ENCODE measurements at places on chromosomes 16 and 17.

DNA sequence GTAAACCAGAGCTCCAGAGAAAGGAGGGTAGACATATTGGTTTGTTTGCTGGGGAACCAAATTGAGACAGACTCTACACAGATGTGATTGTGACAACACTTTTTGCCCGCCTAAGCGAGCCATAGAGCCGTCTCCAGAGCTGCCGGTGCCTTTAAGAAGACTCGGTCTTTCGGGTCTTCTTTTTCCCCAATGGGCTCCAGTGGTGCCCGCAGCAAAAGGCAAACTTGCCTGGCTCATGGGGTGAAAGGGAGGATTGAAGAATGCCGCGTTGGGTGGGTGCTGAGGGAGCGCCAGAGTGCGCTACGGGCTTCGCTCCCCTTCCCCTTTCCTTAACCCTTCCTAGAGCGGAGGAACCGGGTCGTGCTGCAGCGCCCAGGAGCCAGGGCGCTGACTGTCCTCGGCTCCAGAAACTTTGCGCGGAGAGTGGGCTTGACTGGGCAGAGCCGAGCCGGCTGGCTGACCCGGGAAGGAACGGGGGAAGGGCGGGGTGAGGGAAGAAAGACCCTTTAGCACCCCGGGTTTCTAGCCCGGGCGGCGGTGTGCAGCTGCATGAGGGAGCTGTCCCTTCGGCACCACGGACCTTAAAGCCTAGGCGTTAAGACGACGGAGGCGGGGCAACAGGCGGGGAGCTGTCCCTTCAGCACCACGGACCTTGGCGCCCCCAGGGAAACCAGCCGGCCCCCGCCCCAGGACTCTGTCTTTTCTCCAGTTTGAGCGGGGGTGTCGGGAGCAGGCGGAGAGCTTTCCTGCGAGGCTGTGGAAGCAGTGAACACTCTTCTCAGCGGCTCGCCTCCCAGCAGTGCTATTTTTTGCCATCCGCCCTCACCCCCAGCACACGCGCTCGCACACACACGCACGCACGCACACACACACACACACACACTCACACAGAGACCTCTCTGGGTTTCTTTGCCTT, at the start of gene CACNG3:
Gene CACNG3, plus strand, starts transcription at position 880 of the 916 bp plus-strand sequence. CDS start 420 bp downstream, outside the sequence.
- DNase-seq, result no peak

GRCh38 chr17:15351925-15352324, 10.5 kb upstream of the TEKT3 start:
- no peak for DNase-seq

DNA sequence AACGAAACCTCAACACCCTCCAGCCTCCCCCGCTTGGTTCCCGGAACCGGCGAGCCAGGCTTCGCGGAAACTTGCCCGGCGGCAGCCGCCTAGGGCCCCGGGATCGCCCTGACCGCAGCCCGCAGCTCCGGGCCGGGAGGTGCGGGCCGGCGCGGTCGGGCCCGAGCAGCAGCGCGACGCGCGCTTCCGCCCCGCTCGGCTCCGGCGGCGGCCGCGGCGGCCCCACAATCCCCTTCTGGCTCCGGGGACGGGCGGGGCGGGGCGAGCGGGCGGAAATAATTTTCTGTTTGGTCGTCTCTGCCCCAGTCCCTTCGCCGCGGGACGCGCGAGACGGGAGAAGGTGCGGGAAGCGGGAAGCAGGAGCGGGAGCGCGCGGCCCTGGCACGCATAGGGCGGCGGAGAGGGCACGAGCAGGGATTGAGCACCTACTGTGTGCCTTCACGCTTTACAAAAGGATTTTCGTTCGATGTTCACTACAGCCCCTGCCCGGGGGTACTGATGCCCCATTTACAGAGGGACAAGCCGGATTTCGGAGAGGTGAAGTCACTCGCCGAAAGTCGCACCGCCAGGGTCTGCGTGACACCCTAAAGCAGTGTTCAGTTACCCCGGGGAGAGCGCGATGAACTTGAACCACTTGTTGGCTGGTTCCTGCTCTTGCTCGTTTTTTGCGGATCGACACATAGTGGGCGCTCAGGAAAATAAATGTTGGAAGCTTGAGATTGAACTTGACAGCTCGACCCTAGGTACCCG, 2.7 kb upstream of the MLLT6 start:
- peak; percentile 60 for DNase-seq

DNA sequence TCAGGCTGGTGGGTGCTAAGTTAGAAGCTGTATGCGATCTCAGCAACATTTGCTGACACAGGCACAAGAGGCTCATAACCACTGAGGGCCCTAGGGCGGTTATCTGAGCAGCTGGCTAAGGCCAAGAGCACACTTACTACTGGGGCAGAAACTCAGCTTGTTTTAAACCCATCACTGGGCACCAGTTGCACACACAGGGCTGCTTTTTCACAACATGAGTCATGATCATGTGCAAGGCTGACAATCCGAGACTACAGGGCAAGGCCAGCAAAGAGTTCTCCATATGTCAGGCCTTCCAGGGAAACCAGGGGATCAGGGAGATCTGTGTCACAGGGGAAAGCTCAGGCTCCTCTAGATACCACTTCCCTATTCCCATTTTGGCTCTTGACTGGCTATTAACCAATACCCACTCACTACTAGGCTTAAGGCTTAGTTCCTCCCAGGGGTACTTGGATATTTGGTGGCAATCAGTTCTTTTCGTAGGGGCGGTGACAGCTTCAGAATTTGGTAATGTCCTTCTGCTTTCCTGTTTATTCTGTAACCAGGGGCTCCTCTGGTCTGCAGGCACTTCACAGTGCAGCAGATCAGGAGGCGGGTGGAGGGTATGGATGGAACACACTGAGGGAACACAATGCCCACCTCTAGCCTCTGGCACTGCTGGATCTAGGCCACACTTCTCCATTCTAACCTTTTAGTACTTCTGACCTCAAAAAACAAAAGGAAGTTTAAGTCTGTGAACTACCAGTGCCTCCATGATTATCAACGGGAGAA, 44.9 kb upstream of the ERN1 start:
- DNase-seq, result no peak

- DNase-seq, result no peak
These were observed 166.4 kb downstream of the CCDC182 start for GRCh38 chr17:57578608-57579225.

DNA sequence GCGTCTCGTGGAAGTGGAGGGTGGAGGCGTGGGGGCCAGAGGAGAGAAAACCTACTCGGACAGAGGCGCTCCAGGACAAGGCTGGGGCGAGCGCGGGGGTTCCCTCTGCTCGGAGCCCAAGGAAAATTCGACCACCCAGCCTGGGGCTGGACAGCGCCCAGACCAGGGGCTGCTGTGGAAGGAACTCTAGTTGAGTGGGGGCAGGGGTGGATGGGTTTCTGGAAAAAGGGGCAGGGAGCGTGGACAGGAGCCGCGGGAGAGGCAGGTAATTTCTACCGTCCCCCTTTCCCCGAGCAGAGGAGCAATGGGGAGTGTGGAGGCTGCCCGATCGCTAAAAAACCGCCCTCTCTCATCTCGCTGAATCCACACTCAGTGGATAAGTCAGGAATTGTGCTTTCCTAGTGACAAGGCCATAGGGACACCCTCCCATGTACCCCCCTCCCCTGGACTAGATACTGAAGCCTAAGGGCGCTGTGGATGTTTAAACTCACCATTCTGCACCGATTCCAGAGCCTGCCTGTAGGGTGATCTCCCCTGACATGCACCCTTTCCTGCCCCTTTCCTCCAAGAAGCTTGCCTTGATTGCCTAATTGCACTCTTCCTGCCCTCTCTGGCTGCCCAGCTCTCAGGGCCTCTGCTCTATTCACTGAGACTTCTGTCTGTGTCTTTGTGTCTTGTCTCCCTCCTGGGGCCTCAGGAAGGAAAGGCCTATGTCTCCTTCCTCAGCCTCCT, 90.7 kb upstream of the TMEM97 start:
- DNase-seq, result no peak

DNA sequence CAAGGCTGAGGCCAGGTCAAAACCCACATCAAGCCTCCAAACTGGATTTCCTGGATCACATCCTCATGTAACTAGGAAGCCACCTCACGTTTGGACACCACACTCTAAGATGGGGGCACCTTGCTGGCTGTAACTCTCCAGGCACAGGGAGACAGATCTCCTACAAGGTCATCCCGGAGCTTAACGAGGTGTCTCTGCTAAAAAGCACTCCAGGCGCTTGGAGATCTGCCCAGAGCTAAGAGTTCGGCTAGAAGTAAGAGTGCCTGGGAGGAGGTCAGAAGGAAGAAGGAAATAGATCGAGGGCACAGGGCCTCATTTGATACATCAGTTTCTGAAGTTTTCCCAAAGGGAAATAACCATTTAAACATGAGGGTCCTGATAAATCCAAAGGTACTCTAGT, 15.9 kb downstream of the PSMB3 start:
- DNase-seq, result no peak

GRCh38 chr17:48357779-48358602, 72.0 kb downstream of the SKAP1 start:
- no peak for DNase-seq

DNA sequence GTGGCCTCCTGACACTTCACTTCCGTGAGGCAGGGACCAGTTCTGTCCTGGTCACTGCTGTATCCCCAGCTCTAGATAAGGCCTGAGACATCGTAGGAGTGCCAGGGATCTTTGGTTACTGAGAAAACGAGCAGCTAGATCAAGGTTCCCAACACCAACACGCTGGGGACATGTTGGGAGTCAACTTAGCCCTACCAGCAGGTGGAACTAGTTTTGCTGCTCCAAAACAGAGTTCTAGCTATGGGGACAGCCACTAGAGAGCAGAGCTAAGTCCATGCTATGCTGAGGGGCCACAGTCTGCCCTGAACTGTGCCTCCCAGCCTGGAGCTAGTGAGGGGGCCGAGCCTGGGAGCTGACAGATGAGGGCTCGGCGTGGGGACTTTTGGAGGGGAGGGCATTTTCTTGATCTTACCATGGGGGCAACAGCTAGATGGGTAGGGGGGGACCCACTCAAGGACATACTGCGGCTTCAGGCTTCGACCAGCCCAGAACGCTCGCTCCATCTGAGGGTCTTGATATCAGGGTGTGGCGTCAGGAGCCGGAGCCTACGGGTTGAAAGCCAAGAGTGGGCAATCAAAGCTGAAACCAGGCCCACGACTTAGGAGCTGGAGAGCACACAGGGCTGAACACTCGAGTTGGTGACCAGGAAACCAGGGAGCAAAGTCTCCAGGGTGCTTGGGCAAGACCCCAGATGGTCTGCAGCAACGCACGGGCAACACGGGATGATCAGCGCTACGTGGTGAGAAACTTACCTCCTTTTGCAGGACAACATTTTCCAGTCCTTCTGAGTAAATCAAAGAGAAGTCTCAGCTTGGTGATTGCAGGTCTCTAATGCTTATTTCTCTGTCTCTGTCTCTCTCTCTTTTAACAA, 13.4 kb downstream of the SNX20 start:
- no peak for DNase-seq

DNA sequence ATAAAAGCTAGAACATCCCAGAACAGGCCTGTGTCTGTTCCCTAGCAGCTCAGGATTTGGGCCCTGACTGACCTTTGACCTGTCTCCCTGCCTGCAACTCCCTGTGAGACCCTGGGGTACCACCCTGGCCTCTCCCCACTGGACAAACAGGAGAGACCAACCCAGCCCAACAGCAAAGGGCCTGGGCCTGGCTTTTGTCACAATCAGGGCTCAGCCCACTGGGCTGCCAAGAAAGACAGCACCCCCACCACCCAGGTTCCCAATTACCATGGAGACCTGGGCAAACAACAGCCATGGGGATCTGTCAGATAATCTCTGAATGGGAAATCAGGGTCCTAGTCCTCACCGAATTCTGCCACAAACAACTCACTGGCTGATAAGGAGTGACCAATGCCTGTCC, 11.1 kb downstream of the PLLP start:
- DNase-seq, result no peak

DNA sequence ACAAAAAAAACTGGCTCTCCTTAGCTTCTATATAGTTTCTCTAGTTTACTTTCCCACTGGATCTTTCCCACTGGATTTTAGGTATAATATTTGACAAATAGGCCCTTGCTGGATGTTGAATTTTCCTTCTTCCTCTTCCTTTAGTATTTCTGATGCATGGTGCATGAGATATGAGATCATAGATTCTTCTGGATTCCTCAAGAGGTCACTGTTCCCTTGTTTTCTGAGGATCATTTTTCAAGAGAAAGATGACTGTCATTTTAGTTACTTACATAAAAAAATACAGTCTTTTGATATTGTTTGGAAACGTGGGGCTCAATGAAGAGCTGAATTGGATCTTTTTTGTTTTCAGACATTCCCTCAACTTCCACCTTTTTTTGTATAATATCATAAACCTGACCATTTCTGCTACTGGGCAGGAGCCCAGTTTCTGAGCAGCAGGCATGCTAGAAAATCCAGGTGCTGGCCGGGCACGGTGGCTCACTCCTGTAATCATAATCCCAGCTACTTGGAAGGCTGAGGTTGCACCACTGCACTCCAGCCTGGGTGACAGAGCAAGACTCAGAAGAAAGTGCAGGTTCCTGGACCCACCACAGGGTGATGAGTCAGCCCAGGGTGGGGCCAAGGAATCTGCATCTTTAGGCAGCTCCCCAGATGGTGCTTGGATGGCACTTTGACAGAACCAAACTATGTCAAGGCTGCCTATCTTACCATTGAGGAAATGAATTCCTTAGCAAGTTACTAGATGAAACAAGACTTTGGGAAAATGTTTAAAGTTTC, 70.3 kb downstream of the SDR42E1 start:
- DNase-seq, result no peak

DNA sequence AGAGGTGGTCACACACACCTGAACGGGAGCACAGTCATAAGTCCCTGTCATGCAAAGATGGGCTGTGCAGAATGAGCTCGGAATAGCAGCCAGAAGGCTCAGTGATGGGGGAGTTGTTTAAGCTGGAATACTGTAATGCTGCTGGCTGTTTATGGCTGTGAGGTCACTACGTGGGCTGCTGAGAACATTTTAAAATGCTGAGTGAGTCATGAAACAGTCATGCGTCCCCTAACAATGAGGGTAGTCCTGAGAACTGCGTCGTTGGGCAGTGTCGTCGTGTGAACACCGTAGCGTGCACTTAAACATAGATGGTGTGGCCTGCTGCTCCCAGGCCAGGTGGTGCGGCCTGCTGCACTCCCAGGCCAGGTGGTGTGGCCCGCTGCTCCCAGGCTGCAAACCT, 39.7 kb downstream of the TBCD start:
- no peak for DNase-seq
